Stimulated activated CD8-positive, alpha-beta memory T cell treated with anti-CD3 and anti-CD28 coated beads, Interleukin-7, amount 100 ng/mL, for 1 hour (primary cell): ENCODE measurements at places on chromosomes 2 and 18.

DNA sequence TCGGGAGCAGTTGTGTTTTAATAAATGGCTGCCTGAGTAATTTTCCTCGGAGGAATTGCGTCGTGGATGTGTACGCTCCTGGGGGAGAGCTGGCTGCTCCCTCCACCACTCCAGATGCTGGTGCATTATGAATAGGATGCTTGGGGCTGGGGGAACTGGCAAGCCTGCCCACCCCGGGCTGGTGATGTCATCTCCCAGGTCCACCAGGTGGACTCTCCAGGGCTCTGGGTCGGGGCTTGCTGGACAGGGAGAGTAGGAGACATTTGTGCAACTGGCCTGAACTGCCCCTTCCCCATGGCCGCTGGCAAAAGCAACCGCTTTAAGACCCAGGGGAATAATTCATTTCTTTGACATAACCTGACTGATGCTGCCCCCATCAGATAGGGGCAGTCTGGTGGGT, 158.7 kb downstream of the KLHL29 start:
- no peak for DNase-seq

DNA sequence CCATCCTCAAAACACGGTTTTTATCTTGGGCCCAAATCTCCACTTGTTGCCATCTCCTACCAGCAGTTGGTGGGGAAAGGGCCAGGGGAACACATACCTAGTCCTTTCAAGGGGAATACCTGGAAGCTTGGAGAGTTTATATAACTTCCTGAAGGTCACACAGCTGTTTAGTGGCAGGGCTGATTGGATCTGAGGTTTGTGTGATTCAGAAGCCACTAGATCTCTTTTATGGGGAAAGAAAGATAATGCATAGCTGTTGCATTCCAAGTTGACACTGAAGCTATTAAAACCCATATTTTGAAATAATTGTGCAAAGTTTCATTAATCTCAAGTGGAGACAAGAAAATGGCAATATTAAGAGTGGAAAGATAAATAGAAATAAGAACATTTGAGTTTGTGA, 134.2 kb downstream of the PLCL1 start:
- DNase-seq, result no peak

DNA sequence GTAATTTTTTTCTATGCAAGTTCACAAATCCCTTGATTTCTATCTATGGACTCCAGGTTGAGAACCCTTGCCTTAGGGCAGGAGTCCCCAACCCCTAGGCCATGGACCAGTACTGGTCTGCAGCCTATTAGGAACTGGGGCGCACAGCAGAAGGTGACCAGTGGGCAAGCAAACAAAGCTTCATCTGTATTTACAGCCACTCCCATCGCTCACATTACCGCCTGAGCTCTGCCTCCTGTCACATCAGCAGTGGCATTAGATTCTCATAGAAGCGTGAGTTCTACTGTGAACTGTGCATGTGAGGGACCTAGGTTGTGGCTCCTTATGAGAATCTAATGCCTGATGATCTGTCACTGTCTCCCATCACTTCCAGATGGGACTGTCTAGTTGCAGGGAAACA, 70.2 kb upstream of the SMAD2 start:
- no peak for DNase-seq

DNA sequence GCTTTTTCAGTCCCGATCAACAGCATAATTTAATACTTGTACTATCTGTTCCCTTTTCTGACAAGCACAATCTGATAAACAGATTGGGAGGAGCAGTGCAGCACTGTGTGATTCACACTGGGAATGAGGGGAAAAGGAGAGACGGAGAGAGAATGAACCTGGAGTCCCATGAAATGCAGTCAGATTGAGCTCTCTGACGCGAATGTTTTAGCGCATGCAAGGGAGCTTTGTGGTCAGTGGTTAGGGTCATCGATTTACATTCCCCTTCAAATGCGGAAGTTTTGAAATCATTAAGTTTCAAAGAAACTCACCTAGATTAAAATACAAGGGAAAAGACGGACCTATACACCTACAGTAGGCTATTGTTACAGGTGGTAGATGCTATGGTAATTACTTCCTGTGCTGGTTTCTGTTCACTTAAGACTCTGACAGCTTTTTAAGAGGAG, 99.6 kb downstream of the KCTD1 start:
- no peak for DNase-seq

- DNase-seq, result no peak
These were observed 178.7 kb downstream of the LCLAT1 start for GRCh38 chr2:30625701-30626100.

DNA sequence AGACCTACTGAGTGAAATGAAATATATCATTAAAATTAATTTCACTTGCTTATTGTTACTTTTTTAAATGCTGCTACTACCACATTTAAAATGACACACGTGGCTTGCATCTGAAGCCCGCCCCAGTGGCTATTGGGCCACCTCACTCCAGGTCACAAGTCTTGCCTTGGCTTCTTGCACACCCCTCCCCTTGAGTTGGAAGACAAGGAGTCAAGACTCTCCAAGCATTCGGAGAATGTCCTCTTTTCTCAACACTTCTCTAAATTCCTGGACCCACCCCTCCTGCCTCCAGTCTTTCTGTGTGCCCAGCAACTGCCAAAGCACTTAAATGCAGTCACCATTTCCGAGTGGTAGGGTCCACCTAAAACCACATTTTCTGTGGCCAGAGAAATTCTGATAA, 73.4 kb downstream of the ZBTB7C start:
- no peak for DNase-seq

- DNase-seq, result no peak
These were observed 88.5 kb upstream of the APCDD1 start for GRCh38 chr18:10365901-10366300.

DNA sequence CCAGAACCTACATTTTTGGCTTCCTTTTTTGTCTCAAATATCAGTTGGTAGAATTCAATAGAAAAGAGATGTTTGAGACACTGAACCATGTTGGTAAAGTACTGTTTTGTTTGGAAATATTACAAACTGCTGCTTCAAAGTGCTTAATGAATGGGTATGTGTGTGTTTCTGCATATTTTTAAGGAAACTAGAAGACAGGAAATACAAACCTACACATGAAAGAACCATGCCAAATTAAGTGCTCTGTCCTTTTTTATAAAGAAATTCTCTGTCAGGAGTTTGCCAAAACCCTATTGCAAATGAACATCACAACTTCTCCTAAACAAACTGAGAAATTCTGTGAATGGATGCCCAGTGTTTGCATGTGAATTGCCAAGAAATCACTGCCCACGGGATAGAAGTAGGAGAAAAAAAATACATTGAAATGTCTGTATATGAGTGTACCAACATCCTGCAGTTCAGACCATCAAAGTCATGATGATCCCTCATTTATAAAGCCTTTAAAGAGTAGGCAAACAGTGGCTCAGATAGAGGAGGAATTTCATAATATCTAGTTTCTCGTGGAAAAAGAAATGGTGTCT, 69.6 kb upstream of the RND3 start:
- DNase-seq, result no peak

GRCh38 chr2:211259831-211260476, 703.6 kb downstream of the CPS1 start:
- no peak for DNase-seq

GRCh38 chr2:54149638-54150441, 34.4 kb downstream of the ACYP2 start:
- no peak for DNase-seq

DNA sequence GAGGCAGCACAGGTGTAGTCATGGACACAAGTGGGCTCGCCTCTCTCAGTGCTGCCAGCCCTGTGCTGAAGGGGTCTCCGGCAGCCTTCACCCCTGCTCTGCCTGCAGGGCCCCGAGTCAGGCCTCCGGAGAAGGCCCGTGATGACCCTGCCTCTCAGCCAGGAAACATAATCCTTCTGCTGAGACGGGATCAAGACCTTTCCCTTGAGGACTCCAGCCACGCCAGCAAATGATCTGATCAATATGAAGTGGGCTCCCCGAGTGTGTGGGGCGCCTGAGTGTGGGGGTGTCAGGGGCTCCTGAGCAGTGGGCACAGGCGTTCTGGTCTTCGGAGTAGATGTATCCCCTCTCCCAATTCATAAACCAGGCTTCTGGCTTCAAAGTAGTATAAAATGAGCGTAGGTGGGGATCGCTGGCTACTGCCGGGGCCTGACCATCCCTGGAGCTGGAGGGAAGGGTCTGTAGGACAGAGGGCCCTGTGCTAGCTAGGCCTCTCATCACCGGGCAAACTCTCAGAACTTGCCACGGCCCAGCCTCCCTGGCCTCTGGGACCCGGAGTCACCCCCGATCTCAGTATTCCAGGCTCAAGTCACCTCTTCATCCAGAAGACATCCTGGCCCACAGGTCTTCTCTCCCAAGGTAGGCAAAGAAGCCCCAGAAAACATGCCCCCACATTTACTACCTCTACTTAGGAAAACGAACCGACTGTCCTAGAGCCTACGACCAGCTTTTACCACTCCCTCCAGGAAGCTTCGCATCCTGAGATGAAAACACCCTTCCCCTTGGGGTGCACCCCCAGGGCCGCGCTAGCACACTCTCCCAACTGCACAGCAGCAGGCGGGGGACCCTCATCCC, 33.6 kb downstream of the CRACDL start:
- DNase-seq, result no peak

DNA sequence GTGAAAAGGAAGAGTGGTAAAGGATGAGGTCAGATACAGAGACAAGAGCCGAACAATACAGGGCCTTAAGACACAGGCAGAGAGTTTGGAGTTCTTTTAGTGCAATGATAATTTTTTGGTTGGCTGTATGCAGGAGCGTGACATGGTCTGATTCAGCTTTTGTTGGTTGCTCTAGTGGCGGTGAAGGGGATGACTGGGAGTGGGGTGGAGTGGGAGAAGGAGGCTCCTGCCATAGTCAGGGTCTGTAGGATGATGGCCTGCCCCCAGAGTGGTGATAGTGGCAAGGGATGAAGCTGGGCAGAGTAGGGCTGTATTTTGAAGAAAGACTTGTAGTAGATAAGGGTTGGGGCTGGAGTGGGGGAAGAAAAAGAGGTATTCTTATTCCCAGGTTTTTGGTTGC, 306.6 kb upstream of the VWC2L start:
- no peak for DNase-seq

- DNase-seq, result no peak
These were observed 7.9 kb upstream of the ASPRV1 start for GRCh38 chr2:69969126-69969983.

DNA sequence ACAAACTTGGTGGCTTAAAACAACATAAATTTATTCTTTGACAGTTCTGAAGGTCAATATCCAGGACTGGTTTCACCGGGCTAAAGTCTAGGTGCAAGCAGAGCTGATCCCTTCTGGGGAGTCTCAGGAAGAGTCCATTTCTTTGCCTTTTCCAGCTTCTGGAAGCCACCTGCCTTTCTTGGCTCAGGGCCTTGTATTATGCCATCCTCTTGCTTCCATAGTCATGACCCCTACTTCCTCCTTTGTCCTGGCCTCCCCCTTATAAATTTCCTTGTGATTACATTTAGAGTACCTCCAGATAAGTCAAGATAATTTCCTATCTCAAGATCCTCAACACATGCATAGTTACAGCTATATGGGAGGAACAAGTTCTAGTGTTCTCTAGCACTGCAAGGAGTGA, 1089.5 kb downstream of the LRP1B start:
- DNase-seq, result no peak

DNA sequence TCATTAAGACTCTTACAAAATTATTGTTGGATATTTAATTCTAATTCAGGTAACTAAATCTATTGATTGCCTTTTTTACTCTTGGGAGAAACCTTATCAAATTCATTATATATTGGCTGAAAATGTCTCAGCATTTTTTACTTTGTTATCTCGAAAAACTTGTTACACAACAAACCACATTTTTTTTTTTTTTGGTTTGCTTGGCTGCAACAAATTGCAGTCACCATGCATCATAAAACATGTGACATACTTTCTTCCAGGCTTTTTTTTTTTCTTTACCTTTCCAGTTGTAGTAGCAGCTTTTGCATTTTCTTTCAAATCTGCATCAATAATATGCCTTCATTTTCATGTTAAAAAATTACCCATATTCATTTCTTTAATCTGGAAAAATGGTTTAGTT, 186.7 kb downstream of the TDRD15 start:
- no peak for DNase-seq

- no peak for DNase-seq
These were observed 119.3 kb upstream of the SIX2 start for GRCh38 chr2:45128580-45128997.

GRCh38 chr2:33525666-33526065, 49.2 kb downstream of the RASGRP3 start:
- DNase-seq, result no peak

GRCh38 chr2:64789466-64790320, 136.0 kb upstream of the SERTAD2 start:
- no peak for DNase-seq

- DNase-seq, result no peak
These were observed 41.9 kb downstream of the TMEM131 start for GRCh38 chr2:97953853-97954252.
